ENCODE measurements at places on chromosomes 1 and 21.

DNA sequence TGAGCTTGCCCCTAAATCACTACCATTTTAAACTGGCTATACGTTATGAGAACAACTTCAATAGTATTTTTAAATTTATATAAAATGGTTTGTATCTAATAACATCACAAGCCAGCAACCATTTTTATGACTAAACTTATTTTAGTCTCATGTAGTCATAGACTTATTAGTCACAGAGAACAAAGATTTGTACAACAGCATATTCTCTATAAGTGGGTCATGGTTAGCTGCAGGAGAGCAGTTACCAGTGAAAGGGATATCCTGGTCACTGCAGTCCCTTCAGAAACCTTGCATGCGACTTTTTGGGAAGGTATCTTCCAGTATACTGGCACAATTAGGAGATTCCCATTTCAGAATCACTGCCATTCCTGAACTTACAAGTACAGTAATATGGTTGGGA, 90.0 kb downstream of the HFM1 start:
- no peak for DNase-seq

GRCh38 chr1:62905309-62905708, 121.4 kb downstream of the ATG4C start:
- DNase-seq, result no peak

GRCh38 chr1:175287377-175287776, 94.8 kb upstream of the KIAA0040 start:
- no peak for DNase-seq

- DNase-seq, result peak; percentile 84
Observed at GRCh38 chr1:37038227-37039093, 4.1 kb upstream of the GRIK3 start.

DNA sequence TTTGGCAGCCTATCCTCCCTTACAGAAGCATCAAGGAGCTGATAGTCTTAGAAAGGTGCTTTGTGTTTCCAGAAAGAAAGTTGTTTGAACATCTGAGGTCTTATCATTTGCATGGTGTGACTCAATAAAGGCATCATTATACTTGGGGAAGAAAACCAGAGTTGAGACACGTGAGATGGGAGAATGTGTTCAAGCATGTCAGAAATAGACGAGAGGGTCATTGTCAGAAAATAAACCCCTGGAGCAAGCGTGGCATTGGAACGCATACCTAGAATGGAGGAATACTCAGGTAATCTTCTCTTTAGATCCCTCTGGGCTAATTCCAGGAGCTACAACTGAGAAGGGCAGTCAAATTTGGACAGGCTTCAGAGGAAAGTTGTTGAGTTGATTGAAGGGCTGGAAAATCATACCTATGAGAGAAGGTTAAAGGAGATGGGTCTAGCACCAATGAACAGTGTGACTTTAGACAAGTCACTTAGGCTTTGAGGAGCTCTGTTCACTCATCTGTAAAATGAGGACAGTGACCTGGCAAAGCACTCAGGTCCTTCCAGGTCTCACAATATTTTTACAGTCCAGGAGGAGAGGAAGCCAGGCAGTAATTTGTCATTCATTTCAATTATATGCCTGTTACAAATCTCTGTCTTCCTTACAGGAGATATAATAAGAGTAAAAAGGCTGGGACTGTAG, 101.3 kb upstream of the C1orf21 start:
- DNase-seq, result no peak

DNA sequence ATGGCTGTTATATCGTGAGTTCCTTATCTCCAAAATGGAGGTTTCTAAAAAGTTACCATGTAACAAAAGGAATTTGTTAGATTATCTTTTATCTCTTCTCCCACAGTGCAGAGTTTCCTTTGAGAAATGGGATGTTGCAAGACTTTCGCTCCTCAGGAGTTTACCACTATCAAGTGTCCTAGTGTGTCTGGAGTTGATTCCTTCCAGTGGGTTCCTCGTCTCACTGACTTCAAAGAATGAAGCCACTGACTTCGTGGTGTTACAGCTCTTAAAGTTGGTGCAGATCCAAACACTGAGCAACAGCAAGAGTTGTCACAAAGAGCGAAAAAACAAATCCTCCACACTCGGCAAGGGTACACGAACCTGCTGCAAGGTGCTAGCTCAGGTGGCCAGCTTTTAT, 37.0 kb downstream of the SPAG17 start:
- no peak for DNase-seq

- no peak for DNase-seq
Observed at GRCh38 chr1:207007352-207008033, 25.1 kb downstream of the C1orf116 start.

GRCh38 chr1:29549001-29549400, 312.7 kb downstream of the PTPRU start:
- no peak for DNase-seq

DNA sequence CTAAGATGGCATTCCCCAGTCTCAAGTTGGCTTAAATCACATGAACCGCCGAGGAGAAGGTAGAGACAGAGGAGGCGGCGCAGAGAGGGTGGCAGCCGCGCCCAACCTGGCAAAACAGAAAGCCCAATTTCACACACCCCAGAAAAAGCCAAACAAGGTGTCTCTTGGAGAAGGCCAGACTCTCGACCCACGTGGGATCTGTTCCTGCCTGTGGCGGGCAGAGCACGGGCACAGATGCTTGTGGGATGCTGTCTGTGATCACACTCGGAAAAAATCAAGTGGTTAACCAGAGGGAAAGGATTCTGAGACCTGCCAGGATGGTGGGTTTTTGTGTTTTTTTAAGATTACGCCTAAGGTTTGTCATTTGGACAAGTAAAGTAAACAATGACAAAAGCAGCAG, 80.7 kb downstream of the MRPL37 start:
- DNase-seq, result no peak

DNA sequence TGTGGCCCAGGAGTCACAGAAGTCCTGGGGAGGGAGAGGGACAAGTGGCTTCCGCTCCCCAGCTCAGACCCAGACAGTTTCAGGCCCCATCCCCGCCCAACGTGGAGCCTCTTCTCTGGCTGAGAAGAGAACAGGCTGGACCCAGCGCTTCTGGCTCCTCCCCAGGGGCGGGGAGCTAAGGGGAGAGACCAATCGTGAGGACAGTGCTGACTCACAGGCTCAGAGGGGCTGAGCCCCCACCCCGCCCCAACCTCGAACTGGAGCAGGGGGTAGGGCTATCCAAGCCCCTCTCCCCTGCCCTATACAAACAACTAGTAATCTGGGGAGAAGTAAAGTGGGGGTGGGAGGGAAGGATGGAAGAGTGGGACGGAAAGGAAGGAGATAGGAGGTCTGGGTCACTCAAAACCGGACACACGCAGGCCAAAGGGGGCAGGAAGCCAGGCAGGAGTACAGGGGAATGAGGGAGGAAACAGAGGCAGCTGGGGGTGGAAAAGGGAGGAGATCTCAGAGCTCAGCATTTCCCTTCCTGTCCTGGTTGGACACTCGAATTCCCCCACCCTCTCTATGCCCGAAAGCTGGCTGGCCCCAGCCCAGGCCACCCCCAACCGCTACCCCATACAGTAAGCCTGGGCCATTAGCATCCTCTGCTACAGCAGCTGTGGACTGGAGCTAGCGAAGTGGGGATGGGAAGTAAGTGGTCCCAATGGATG, at the start of gene SHC1:
Gene SHC1, minus strand, starts transcription at position 117 of the 710 bp plus-strand sequence. CDS start 221 bp downstream, outside the sequence.
- peak; percentile 87 for DNase-seq

GRCh38 chr21:14675774-14676530, 129.8 kb upstream of the SAMSN1 start:
- DNase-seq, result no peak
